Retinal pigment epithelial cell (primary cell): ENCODE measurements at places on chromosomes 1 and 21.

GRCh38 chr1:67752306-67752705, 67.3 kb downstream of the GADD45A start:
- DNase-seq: no peak

- no peak for DNase-seq
Measured at GRCh38 chr1:119483441-119484200, 23.4 kb upstream of the HSD3B1 start.

- no peak for DNase-seq
Measured at GRCh38 chr1:151817353-151817730, 12.1 kb upstream of the LINGO4 start.

DNA sequence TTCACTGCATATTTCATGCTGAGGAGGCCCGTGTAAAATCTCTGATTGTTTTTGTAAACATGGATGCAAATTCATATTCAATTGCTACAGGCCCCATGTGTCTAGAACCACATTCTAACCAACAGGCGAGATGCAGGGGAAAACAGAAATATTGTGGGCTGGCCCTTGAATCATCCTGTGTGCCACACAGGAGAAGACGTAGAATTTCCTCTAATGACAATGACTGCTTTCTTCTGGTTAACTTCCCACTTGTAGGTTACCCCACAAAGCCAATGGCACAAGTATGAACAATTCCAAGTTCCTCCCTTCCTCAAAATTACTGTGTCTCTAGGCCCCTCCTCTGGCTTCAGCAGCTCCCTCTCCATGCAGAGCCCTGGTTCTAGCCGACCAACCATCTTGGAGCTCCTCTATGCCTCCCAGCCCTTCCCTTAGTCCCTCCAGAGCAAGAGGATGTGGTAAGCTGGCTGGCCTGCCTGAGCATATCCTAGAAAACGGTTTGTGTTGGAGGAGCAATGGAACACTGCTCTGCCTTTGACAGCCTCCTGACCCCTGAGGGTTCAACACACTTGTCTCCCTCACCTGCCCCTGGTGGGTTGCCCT, 205.2 kb downstream of the HS2ST1 start:
- no peak for DNase-seq

- DNase-seq: no peak
Measured at GRCh38 chr1:178642282-178642681, 82.8 kb upstream of the RALGPS2 start.

- DNase-seq: no peak
Measured at GRCh38 chr1:34885405-34886247, 26.1 kb upstream of the SMIM12 start.

DNA sequence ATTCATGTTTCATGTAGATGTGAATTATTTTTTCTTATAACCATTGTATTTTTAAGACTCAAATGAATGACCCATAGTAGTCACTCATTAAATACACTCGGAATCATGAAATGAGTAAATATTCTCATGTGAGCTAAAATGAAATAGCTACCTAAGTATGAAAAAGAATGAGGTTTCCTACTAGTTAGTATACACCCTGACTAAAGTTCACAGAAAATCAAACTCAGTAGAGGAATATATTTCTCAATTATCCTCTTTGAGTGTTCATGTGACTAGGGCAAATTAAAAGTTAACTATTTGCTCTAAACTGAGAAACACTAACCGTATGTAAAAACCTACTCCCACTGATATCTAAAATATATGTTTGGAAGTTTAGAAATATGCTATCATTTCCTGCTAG, 187.8 kb downstream of the BRINP3 start:
- no peak for DNase-seq

DNA sequence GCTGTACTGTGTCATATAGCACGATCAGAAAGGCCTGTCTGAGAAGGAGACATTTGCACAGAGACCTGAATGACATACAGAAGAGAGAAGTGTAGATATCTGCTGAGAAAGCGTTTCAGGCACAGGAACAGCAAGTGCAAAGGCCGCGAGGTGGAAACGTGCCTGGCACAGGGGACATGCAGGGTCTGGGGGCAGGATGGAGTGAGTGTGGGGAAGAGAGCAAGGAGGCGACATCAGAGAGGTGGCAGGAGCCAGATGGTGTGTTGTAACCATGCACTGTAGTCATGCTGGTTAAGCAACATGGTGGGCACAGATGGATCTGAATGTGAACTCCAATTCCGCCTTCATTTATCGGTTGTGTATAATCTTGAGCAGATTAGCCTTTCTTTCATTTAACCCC, 13.0 kb downstream of the KRTCAP2 start:
- DNase-seq: no peak
